Activated CD8-positive, alpha-beta memory T cell treated with anti-CD3 and anti-CD28 coated beads for 1 hour (primary cell): ENCODE measurements at places on chromosomes 11 and 22.

DNA sequence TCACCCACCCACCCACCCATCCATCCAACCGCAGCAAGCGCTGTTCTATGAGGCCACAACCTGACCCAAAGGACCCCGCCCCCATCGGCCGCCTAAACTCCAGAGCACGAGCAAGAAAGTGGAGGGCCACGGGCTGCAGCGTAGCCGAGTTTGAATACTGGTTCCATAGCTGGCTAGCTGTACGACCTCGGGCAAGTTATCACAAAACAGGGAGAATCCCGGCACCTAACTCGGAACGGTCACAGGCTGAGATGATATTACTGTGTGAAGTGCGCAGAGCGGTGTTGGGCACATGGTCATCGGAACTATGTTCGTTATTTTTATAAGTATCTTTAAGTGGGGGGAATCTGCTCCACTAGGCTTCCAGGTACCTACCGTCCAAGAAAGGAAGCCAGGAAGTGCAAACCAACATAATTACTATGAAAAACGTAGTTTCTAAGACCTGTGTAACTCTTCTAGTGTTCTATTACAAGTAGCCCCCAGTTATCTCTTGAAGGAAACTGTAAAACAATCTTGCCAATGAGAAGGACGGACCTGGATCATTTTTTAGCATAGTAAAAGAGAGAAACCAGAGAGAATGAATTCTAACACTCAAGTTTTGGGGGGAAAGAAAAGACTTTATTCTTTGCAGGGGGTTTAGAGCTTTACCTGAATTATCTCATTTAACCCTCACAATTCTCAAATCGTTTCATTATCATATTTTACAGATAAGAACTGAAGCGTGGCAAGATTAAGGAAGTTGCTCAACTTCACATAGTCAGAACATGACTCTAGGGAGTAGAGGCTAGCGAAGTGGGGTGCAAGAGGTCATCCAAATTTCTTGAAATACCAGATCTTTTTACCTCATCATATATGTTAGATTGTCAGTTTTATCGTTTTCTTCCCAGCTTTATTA is 663 bp upstream of the BUD13 start:
- DNase-seq = no peak

DNA sequence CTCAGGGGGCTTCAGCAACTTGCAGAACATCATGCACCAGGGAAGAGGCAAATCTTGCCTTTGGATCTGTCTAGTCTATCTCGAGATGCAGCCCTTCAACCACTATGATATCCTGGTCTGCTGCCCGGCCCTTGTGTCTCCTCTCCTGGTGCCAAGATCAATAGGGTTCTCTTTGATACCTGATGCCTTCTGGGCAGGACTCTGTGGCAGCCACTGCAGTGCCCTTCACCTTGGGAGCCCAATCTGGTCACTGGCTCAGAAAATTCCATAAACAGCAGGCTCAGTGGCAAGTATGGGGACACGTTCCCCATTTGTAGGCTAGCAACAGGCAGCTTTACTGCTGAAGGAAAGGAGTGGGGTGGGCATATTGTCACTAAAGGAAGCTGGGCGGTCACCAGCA is 23.4 kb downstream of the SYN3 start:
- DNase-seq = no peak

DNA sequence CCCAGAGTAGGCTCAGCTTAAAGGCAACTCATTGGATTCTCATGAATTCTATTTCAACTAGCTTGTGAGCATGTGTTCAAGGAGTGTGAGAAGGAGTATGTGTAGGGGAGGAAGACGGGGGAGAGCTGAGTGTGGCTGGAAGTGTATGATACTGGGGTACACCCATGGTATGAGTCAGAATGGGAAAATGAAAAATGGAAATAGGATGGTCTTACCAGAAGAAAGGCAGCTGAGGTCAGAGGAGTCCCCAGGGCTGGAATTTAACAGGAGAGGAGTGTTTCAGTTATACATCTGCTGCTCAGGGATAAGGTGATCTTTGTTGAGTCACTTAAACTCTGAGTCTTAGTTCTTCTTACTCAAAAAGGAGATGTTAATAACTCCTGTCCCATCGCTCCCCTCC is 6.7 kb upstream of the ADAMTS15 start:
- no peak for DNase-seq

GRCh38 chr11:70504246-70505020 is 106.1 kb downstream of the CTTN start:
- DNase-seq = no peak

GRCh38 chr22:35307892-35308291 is 8.2 kb downstream of the TOM1 start:
- DNase-seq = no peak

DNA sequence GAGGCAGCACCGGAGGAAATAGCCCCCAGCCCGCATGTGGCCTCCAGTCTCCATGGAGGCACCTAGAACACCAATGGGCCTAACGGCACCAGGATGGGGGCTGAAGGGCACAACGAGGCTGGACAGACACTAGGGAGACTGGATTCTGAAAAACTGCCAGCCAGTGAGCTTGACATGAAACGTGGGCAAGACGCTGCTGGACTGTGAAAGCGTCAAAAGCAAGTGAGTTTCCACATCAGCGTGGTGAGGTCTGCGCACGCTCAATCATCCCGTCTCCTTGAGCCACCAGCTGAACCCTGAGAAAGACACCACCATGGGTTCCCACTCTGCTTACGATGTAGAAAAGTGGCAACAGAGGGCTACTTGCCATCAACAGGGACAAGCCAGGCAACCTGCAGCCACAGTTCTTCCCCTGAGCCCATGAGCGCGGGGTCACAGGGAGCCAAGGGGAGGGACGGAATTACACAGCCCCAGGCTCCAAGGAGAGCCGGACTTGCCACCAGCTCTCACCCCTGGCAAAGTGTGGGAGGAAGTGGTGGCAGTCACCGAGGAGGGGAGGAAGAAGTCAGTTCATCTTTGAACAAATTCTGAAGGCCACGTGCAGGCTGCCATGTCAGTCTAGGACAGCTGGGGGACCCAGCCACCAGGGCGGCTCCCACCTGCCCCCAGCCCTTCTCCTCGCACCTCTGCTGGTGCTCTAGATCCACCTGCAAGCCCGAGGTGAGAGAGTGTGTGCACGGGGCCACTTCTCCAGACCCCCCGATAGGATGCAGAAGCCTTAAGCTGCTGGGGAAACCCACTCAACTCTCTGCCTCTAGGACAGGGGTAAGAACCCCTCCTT is 131.1 kb downstream of the MPPED1 start:
- DNase-seq = no peak

GRCh38 chr11:17694494-17695110 is 24.8 kb upstream of the MYOD1 start:
- no peak for DNase-seq

DNA sequence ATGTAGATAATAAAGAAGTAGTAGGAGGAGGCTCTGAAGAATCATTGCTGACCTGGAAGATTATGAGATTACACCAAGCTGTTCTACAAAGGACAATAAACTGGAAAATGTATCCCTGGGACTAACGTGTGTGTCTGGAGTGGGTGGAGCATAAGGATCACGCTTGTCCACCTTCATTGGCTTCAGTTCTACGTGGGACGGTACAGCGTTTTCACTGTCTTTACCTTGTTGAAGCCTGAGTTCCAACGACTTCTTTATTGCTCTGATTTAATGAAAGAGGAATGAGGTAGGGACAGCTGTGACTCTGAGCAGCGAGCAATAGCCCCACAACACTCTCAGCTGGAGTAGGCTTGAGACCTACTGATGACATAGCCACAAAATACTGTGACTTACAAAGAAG is 87.0 kb downstream of the ARHGAP42 start:
- no peak for DNase-seq

DNA sequence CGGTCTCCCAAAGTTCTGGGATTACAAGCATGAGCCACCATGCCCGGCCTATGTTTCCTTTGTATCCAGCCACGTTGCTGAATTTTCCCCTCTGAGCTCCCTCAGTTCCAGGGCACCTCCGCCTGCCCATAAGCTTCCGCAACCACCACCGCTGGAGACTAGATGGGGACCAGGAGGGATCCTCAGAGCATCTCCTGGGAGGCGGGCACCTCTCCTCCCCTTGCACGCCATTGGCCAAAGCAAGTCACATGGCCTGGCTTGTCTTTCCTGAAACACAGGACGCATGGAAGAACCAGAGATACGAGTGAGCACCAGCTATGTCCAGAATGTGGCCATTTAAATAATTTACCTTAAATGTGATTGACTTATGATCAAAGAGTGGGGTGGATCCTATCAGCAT is 388.3 kb downstream of the BRD1 start:
- no peak for DNase-seq

- DNase-seq = no peak
These were observed 130.4 kb upstream of the TEAD1 start for GRCh38 chr11:12543596-12544415.

GRCh38 chr22:49999946-50000586 is 12.5 kb downstream of the IL17REL start:
- no peak for DNase-seq

- DNase-seq = no peak
These were observed 1.4 kb downstream of the TMEM80 start for GRCh38 chr11:696955-697491.

DNA sequence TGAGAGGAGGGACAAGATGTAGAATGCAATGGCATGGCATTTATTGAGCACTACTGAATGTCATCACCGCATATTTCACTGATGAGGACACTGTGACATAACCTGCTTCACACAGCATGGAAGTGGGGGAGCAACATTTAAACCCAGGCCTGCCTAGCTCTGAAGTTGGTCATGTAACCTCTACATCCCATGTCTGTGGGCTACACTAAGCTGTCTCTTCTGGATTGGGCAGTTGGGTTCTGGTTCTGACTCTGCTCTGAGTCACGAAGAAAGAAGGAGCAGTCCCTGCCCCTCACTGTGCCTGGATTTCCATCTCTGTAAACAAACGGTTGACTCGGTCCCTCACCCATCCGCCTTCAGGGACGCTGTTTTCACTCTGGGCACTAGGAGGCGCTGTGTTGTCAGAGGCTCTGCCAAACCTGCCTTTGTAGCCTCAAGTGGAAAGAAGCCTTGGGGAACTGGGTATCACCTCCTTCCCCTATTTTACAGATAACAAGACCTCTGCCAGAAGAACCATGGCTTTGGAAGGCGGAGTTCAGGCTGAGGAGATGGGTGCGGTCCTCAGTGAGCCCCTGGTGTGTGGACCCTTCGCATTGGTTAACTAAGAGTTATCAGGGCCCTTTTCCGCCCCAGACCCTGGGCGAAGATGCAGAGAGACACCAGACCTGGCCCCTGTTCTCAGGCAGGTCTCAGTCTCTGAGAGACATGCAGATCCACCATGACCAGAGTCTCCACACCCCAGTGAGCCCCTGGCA is 12.7 kb upstream of the ARHGEF17 start:
- peak; percentile 64 for DNase-seq

DNA sequence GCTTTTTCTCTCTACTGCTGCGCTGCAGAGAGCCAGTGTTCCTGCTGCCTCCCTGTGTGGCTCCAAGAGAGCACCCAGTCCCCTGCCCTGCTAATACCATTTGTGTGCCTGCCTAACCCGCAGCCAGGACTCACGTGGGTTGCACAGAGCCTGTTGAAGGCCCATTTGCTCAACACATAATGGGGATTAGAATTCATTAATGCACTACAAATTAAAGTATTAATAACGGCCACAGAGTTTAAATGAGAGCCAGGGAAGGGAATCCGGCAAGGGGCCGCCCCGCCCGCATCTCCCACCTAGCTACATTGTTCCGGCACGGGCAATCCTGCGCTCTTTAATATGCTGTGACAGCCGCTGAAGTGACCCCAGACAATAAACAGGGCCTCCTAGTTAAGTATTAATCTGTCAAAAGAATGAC is 211.3 kb downstream of the NXPE2 start:
- DNase-seq = no peak

- DNase-seq = no peak
These were observed 18.1 kb downstream of the CECR2 start for GRCh38 chr22:17387356-17387755.

DNA sequence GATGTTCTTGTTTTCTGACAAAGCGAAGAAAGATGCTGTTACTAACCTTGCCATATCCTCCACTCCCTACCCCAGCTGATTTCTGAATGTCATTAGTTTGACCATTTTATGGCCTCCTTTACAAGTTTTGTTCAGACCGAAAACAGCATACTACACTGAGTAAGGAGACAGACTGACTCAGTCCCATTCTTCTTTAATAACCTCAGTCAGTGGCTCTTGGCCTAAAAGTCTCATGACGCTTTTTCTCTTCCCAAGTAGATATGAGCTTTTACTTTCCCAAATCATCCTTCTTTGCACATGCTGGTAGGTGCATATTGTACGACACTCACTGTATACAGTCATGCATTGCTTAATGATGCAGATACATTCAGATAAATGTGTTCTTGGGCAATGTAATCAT is 8.0 kb upstream of the FIBIN start:
- DNase-seq = no peak

DNA sequence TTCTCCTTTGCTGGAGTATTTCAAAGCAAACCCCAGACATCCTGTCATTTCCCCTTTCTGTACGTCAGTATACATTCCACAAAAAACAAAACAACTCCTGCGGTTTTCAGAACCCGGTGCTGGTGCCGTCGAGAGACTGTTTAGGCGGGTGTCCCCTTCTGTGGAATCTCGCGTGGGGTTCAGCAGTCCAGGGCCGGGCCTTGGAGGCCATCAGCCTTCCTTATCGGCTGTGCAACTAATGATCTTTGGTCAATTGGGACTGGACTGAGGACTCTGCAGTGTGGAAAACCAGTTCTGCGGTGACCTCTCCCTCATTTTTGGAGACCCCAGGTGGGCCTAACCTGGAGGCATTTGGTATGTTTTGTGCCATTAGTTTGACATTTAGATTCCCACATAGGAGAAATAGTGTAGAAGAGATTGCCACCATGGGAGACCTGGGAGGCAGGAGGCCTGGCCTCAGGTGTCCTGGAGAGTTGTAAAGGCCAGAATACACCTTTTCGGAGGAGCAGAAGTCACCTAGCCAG is 84.4 kb downstream of the TBC1D22A start:
- DNase-seq = no peak

- no peak for DNase-seq
These were observed 77.1 kb upstream of the FIBIN start for GRCh38 chr11:26916805-26917204.
